ENCODE measurements at places on chromosomes 1 and 21.

DNA sequence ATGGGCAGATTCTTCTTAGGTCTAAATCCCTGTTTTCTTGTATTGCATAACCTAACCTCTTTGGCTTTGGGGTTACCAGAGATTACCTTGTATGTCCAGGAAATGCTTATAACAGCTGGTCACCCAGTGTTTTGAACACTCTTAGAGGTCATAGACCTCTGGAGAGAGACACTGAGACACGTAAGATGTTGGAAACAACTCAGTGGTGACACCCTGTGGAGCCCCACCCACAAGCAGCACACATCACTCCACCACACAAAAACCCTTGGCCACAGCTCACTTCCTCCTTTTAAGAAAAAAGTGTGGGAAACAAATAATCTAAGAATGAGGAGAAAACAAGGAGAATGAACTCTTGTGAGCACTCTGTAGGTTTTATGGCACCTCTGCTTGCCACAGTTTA lies 26.3 kb upstream of the CYP4B1 start:
- DNase-seq = no peak

DNA sequence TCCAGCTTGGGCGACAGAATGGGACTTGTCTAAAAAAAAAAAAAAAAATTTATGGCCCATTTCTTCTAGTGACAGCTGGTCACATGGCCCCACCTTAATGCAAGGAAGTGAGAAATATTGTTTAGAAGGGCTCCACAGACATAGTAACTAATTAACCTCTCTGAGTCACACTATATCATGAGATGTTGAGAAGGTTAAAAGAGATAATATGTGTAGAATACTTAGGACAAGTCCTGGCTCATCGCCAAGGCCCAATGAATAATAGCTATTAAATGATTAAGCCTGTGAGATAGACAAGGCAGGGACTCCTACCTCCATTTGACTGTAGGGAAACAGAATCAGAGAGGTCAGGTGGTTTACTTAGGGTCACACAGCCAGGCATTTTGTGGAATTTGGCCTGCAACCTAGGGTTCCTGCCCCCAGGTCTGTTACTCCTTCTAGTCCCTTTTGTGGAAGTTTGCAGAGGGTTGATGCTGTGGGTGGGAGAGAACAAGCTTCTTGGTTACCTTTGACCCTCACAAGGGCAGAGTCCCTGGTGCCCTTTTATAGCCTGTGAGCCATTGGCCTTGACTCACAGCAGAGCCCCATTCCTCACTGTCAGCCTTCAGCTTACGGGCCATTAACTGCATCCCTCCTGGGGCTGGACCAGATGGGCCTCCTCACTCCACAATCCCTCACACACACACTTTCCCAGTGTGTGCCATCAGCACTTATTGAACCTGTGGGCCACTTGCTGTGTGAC lies 48.5 kb downstream of the OPRD1 start:
- no peak for DNase-seq

GRCh38 chr1:42748461-42749410 lies 8.7 kb upstream of the CLDN19 start:
- DNase-seq = no peak

- DNase-seq = no peak
Observed at GRCh38 chr1:64584479-64584878, 114.5 kb downstream of the CACHD1 start.

- no peak for DNase-seq
Observed at GRCh38 chr1:114745291-114745690, 12.5 kb downstream of the CSDE1 start.

DNA sequence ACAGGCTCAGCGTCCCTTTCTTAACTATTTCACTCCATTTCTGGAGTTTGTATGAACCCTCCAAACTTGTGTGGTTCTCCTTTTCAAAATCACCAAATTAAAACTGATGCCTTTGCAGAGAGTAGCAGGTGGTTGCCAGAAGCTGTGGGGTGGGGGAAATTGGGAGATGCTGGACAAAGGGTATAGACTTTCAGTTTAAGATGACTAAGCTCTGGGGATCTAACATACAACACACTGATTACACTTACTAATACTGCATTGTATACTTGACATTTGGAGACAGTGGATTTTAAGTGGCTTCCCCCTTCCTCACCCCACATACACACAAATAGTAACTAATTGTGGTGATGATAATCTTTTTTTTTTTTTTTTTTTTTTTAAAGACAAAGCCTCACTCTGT lies 11.1 kb upstream of the SCYL3 start:
- no peak for DNase-seq

DNA sequence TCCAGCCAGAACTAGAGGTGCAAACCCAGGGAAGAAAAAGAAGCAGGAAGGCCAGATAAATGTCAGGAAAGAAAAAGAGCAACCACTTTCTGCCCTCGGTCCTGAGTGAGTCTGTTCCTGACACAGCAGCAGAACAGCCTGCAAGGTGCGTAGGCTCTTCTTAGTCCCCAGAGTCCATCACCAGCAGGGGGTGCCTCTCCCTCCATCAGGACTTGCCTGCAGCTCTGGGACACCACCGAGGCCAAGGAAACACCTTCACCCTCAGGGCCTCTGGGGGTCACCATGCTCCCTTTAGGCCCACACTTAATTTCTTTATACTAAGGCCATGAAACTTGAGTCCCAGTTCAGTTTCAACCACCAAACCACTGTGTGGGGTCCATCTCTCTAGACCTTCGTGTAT lies 43.7 kb upstream of the NFASC start:
- no peak for DNase-seq

DNA sequence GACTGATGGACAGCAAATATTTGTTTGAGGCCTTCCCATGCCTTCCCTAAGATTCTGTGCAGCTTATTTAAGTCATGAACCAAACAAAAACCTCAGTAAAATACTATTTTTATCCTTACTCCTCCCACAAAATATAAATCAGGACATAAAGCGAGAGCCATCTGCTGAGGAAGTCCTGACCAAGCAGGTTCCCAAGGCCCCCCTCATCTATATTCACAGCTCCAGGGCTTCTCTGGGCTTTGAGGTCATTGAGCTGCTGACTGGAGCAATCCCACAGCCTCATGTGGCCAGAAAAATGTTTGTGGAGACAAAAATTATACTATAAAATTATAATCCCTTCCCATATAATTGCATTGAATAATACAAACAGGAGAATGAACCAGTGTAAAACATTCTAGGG lies 846.2 kb downstream of the ADGRL2 start:
- DNase-seq = no peak

DNA sequence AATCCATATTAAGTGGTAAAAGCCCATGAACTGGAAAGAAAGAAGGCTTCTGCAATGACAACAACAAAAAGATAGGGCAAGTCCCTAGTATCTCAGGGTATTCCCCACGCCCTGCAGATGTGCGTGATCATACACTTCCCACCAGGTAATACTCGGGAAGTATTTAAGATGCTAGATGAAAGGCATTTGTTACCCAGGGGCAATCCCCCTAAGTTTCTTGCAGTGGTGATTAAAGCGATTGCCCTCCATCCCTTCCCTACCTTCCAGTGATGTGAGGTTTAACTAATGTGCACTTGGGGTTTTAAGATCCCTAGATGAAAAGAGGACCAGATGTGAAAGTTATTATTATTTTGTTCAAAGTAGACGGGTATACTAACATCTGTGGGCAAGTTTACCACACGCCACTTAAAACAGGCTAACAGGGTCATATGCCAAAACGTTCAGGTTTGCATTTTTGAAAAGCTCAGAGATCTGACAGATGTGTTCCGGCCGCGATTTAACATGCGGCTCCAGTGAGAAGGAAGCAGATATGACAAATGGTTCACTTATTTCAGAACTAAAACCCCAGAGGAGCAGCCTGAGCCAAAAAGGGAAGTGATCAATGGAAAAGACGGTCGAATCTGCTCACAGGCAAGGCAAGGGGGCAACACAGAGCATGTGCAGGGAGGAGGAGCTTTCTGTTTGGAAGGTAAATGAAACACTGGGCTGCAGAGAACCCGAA lies 17.4 kb downstream of the TIAM1 start:
- DNase-seq = no peak

GRCh38 chr1:39266792-39267191 lies 62.3 kb downstream of the MACF1 start:
- no peak for DNase-seq

- DNase-seq = no peak
Observed at GRCh38 chr1:111015222-111015621, 51.5 kb upstream of the LRIF1 start.

GRCh38 chr1:30778154-30778978 lies 20.8 kb upstream of the LAPTM5 start:
- DNase-seq = peak; percentile 23

DNA sequence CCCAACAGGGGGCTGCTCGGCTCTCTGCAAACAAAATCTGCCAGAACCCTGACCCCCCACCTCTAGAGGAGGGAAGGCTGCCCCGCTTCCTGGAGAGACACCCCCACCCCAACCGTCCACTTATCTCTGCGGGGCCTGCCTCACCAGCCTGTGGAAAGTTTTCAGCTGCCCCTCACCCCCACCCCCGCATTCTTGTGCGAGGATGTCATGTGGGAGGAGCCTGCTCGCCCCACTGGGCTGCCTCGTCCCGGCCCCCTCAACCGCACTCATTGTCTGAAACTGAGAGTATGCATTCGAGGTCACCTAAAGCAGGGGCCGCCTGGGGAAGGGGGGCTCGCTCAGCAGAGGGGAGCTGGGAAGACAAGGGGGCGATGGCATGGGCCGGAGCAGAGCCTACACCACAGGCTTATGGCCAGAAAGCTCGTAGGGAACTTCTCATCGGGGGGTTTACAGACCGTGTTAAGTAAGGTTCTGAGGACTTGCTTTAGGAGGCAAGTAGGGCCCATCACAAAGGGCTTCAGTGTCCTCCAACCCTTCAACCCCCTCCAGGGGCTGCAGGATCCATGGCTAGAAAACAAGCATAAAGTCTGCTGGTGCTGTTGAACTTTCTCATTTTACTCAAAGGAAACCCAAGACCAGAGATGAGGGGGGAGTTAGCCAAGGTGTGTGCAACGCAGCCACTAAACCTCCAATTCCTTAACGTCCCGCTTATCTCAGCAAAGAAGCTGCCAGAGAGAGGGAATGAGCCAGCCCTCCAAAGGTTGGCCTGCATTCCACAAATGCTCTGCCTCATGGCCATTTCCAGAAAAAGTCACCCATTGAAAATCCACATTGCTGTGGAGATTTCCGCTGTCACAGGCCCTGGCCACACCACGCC lies 9.4 kb downstream of the EPHA2 start:
- DNase-seq = peak; percentile 75

GRCh38 chr1:180155182-180155682 lies 563 bp downstream of the QSOX1 start:
- no peak for DNase-seq

DNA sequence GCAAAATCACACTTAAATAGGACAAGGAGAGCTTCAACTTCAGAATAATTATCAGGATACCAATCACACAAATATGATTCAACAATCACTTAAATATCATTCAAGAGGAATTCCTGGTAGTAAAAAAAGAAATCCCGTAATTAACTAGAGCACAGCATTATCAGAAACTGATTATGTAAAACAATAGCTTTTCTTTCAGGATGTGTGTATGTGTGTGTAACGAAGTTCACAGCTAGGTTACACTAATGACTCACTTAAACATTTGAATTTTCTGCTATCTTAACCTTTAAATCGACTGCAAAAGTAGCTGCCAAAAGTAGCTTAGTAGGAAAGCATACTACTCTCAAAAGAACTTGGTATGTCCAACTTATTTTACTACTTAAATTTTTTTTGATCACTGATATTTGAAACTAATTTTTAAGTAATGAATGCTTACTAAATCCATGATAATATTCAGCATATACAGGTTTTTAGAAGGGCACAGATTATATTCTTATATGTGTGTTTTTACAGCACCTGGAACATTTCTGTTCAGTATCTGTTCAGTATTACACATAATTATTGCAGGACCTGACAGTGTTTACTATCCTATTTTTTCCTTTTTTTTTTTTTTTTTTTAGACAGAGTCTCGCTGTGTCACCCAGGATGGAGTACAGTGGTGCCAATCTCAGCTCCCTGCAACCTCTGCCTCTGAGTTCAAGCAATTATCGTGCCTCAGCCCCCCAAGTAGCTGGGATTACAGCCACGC lies 4.2 kb downstream of the RERE start:
- no peak for DNase-seq

- no peak for DNase-seq
Observed at GRCh38 chr1:177926201-177926600, 43.7 kb downstream of the SEC16B start.

- no peak for DNase-seq
Observed at GRCh38 chr21:32359719-32360260, 33.0 kb downstream of the URB1 start.

DNA sequence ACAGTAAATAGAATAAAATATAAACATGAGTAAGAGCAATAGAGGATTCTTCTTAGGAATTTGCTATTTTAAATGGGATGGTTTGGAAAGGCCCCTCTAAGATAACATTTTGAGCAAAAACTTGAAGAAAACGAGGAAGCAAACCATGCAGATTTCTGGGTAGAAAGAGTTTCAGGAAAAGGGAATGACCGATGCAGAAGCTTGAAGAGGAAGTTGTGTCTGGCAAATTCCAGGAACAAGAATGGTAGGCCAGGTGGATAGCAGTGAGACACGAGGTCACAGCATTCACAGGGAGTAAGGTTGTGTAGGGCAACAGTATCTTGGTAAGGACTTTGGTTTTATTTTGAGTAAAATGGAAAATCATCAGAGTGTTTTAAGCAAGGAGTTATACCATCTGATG lies 108.9 kb downstream of the PEX14 start:
- DNase-seq = no peak

DNA sequence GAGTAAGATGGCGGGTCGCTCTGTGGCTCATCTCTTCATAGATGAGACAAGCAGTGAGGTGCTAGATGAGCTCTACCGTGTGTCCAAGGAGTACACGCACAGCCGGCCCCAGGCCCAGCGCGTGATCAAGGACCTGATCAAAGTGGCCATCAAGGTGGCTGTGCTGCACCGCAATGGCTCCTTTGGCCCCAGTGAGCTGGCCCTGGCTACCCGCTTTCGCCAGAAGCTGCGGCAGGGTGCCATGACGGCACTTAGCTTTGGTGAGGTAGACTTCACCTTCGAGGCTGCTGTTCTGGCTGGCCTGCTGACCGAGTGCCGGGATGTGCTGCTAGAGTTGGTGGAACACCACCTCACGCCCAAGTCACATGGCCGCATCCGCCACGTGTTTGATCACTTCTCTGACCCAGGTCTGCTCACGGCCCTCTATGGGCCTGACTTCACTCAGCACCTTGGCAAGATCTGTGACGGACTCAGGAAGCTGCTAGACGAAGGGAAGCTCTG lies 2.4 kb downstream of the TNFAIP8L2 start:
- no peak for DNase-seq

DNA sequence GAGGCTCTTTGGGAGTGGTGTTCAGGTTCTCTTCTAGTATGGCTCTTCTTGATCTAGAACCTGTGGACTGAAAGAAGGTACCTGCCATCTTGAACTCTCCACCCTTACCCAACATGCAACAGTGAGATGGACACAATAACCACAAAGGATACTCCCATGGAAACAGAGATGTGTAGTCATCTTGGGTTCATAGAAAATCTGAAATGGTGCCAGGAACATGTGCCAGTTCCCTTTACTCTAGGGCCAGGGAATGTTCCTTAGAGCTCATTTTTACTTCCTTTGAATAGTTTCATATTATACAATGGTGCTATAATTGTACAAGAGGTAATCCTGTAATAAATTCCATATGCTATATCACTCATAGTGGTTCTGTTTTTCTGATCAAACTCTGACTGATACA lies 13.2 kb upstream of the SCYL3 start:
- no peak for DNase-seq
